Astrocyte of the spinal cord (primary cell): ENCODE measurements at places on chromosomes 16 and 17.

DNA sequence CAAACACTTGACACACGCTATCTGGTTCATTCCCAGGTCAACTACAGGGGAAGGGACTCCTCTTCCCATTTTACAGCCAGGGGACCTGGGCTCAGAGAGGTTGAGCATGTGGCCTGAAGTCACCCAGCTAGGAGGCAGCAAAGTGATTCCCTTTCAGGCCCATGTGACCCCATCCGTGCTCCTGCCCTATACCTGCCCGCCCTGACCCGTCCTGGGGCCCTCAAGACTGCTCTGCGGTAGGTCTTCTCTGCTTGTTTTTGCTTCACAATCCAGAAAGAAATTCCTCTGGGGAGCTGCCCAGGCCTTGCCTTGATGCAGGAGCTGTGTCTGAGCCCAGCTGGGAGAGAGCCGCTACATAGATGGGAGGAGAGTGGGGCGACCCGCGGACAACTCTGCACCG, 161.4 kb downstream of the SDK2 start:
- DNase-seq, result no peak

DNA sequence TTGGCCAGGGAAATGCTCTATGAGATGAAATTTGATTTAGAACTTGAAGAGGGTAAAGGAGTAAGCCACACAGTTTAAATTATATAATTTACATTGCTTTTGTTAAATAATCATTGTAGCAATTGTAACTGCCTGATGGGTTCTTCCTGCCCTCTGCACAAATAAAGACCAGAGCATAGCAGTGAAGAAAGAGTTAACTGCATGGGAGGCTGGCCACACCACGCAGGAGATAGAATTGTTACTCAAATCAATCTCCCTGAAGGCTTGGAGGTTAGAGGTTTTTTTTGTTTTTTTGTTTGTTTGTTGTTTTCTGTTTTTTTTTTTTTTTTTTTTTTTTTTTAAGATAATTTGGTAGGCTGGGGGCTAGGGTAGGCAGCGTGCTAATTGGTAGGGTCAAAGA, 467.0 kb upstream of the GOT2 start:
- no peak for DNase-seq

- no peak for DNase-seq
Measured at GRCh38 chr17:21815352-21816063, 123.2 kb downstream of the KCNJ18 start.

GRCh38 chr17:19386974-19387920, at the start of gene MFAP4:
TSS of gene MFAP4 (minus strand) at chr17:19387190. CDS start at chr17:19387155, 35 bp downstream.
- DNase-seq, result peak; percentile 96

DNA sequence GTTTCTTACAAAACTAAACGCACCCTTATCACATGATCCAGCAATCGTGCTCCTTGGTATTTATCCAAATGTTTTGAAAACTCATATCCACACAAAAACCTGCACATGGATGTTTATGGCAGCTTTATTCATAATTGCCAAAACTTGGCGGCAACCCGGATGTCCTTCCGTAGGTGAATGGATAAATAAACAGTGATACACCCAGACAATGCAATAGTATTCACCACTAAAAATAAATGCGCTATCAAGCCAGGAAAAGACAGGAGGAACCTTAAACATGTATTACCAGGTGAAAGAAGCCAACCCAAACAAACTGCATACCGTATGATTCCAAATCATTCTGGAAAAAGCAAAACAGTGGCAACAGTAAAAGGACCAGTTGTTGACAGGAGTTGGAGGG, 10.0 kb downstream of the SPATA32 start:
- no peak for DNase-seq

DNA sequence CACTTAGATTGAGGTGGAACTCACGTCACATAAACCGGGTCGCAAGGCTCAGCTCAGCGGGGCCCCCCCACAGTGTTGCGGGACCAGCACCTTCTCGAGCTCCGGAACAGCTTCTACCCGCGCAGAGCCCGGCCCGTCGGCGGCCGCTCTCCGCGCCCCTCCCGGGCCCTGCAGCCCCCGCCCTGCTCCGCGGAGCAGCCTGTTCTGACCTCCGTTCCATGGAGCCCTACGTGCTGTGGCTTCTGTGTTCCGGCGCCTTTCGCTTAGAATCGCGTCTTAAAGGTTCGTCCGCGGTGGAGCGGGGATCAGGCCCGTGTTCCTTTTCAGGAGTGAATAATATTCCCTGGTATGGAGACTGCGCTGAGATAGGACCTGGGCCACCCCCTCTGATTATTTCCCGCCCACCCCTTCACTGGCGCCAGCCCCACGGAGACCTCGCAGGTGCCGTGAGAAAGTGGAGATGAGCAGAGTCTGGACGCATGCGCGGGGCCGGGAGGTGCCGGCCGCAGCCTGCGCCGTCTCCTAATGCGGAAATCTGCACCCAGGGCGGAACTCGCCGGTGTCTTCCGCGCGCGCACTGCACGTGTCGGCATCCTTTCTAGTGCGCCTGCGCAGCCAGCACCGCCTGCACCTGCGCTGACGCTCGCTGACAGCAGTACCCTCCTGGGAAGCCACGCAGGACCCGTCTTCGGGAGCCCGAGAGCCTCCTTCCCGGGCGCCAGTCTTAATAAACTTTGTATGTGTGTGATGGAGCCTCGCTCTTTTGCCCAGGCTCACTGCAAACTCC, 30.9 kb downstream of the ZNF778 start:
- no peak for DNase-seq

- no peak for DNase-seq
Measured at GRCh38 chr16:21646091-21646490, 6.3 kb downstream of the IGSF6 start.

- no peak for DNase-seq
Measured at GRCh38 chr17:57035971-57036481, 49.0 kb upstream of the AKAP1 start.

DNA sequence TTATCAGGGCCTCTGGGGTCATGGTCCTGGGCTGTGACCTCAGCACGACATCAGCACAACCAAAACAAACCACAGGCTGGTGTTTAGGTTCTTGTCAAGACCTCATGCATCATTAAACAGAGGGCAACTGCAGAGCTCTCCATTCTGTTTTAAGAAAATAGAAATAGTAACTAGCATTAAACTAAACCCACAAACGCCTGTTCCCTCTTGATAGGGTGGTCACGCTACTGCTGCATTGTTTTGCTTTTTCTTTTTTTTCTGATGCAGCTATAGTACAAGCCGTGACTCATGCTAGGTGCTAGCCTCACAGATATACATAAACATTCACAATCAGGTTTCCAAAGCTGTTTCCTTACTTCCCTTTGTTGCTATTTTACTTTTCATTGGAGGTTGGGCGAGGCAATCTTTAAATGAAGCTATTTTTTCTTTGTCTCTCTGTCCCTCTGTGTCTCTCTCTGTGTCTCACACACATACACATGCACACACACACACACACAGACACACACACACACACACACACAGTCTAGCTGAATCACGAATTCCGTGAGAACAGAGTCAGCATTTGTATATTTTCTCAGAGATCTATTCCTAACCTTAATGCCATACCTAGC, 310.3 kb downstream of the CDH13 start:
- peak; percentile 85 for DNase-seq

DNA sequence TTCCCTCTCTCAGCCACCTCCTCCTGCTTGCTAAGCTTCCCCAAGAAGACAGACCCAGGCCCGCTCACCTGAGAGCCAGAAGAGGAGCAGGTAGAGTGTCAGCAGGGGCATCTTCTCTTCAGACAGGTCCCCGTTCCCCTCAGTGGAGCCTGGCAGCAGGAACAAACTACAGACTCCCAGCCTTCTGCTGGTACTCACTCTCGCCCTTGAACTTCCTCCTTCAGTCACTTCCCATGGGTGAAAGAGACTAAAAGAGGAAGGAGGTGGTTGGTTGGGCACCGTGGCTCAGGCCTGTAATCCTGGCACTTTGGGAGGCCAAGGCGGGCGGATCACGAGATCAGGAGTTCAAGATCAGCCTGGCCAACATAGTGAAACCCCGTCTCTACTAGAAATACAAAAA, at the start of gene CD300LF:
Gene CD300LF (minus strand): TSS at position 168 of the 400 bp plus-strand sequence. CDS start 57 bp downstream, at position 111.
- no peak for DNase-seq

DNA sequence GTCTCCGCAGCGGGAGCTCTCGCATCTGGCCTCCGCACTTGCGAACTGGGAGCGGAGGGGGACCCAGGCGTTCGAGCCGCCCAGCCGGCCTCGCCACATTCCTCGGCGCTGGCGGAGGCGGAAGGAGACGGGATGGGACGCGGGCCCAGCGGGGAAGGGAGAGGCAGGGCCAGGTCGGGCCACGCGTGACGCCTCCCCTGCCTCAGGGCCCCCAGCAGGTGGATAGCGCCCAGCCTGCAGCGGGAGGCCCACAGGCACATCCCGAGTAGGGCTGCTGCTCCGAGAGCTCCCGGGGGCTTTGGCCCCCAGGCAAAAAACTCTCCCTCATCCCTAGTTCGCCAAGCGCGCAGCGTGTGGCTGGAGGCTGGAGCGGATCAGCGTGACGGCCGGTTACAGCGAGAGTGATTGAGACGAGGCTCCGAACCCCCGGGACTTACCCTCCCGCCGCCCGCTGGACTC, 800 bp downstream of the PLEKHH3 start:
- DNase-seq, result peak; percentile 47

DNA sequence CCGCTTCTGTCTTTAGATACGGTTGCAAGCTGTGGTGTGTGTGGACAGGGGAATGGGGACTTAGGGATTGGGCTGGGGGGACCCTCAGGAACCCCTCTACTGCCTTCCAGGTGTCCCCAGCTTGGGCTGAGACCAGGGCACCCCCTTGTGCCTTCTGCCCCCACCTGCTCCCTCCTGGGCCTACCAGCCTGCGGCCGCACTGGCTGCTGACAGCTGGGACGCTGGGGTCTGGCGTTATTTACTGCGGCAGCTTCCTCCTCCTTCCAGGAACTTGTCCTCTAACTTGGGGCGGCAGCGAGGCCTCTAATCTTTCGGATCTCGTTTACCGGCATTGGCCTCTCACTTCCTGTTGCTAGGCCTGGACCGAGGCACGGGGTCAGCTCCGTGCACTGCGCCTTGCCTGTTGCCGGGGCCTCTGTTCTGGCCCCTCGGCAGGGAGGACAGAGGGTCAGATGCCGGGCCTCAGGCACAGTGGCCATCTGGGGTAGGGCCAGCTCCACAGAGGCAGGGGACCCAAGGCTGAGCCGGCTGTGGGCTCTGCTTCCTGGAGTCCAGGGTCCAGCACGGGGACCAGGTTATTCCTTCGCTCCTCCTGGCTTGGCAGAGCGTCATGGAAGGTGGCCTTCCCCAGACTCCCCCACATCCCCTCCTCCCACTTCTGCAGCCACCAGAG, 31.8 kb downstream of the TMEM235 start:
- no peak for DNase-seq

GRCh38 chr17:80755650-80756405, 211.2 kb downstream of the RPTOR start:
- DNase-seq, result no peak

GRCh38 chr16:30063893-30064728, 1.4 kb upstream of the ALDOA start:
- peak; percentile 47 for DNase-seq

- DNase-seq, result no peak
Measured at GRCh38 chr16:81369888-81370504, 55.2 kb downstream of the GAN start.

DNA sequence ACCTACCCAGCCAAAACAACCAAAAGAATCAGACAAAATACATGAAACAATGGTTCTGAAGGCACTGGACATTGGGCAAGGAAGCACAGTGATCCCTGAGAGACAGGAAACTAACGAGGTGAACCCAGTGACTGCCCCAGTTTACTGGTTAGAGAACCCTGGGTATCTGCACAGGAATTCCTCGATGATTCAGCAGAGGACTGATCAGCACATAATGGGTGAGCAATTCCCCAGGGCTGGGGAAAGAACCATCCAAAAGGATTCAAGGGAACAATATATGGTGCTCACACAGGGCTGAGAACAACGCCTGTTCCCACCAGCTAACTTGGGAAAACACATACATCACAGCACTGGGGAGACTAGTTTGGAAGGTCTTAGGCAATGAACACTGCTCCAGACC, 167.2 kb downstream of the PARN start:
- peak; percentile 19 for DNase-seq

- DNase-seq, result peak; percentile 90
Measured at GRCh38 chr17:63675607-63676546, 24.0 kb downstream of the LIMD2 start.

- DNase-seq, result no peak
Measured at GRCh38 chr16:75106351-75107274, 10.0 kb downstream of the LDHD start.

DNA sequence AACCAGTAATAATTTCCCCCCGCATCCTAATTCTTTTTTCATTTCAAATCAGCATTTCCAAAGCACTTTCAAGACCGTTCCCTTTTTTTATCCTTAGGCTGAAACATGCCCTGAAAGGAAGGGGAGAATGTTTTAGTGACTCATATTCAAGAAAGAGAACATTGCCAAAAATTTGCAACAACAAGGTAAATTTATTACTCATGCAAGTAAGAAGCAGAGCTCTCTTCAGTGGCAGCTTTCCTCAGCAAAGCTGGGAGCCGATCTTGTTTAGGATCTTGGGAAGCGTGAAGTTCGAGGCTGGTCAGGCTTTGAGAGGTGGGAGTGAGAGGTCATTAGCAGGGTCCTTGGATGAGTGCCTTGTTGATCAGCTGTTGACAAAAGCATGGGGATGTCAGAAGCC, 129.5 kb downstream of the PRKCA start:
- DNase-seq, result peak; percentile 87

DNA sequence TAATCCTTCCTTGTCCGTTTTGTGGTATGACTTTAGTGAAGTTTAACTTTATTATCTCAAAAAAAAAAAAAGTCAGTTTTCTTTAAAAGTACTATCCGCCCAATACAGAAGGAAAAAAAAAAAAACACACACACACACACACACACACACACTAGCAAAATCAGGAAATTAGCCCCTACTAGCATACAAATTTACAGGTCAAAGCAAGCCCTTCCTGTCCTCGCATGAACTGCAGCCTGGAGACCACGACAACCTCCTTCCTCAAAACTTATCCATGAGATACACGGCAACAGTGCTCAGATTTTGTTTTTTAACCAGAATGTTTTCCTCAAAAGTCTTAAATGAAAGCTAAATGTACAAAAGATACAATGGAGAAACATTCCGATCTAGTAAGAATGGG, 16.2 kb downstream of the NCOR1 start:
- no peak for DNase-seq

DNA sequence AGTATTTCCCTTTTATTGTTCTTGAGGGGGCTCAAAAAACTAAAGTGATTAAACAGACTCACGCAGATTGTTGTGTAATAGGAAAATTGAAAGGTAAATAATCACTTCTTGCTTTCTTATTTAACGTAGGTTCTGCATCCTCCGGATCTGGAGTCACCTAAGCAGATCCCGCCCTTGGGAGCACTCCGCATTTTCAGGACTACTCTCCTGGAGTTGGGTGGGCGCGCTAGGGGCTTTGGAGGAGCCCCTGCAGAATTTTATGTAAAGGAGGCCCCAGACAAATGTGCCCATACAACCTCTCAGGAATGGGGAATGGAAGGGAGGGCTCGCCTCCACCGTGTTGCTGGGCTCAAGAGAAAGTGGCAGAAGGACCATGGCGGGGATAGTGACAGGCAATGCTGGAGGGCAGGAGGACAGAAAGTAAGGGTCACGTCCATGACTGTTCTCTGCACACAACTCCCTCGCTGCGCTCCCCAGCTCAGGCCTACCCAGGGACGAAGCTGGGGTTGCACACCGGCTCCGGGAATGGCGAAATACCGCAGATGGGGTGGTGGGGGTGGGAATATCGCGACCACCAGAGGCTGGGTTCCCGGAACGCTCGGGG, 8.3 kb downstream of the MT2A start:
- no peak for DNase-seq

- DNase-seq, result peak; percentile 15
Measured at GRCh38 chr17:60525328-60525684, 736 bp downstream of the APPBP2 start.

- DNase-seq, result peak; percentile 91
Measured at GRCh38 chr17:31327534-31328159, 6.2 kb upstream of the EVI2A start.
